Placental pericyte (primary cell): ENCODE measurements at places on chromosomes 16 and 17. TPM values are rescaled to one million over a fixed set of nuclear protein-coding genes. Genes with fewer than 3 reads are reported as not detected.

XYLT1 gene
- 13.1 and 64.1 TPM in 2 replicates for total RNA-seq

MT4 gene
- total RNA-seq: not detected in 2 replicates

CRYBA1 gene
- not detected in 2 replicates for total RNA-seq

CRHR1 gene
- total RNA-seq: not detected in 2 replicates

PHF12 gene
- 43.8 and 44.6 TPM in 2 replicates for total RNA-seq

GNAO1 gene
- total RNA-seq: 0.22 and 0.29 TPM in 2 replicates

RABEP2 gene
- total RNA-seq: 36.5 and 51.4 TPM in 2 replicates

NOB1 gene
- total RNA-seq: 23.2 and 48.6 TPM in 2 replicates

TMEM106A gene
- total RNA-seq: 9.8 and 11.7 TPM in 2 replicates

NECAB2 gene
- not detected in 2 replicates for total RNA-seq

ADGRG3 gene
- total RNA-seq: not detected in 2 replicates

CTF1 gene
- total RNA-seq: 2.0 and 4.4 TPM in 2 replicates

CD19 gene
- total RNA-seq: not detected in 2 replicates

ZACN gene
- total RNA-seq: not detected in 2 replicates

TBKBP1 gene
- 9.3 and 12.9 TPM in 2 replicates for total RNA-seq

ERN2 gene
- not detected in 2 replicates for total RNA-seq

HOXB7 gene
- total RNA-seq: 0.66 and 1.1 TPM in 2 replicates

KRTAP1-4 gene
- total RNA-seq: not detected in 2 replicates

CCL4L2 gene
- total RNA-seq: not detected in 2 replicates

BICDL2 gene
- under 0.01 TPM in 1 of 2 replicates, not detected in the other for total RNA-seq

ASIC2 gene
- total RNA-seq: under 0.01 TPM in 1 of 2 replicates, not detected in the other

ADGRG1 gene
- 0.88 and 1.4 TPM in 2 replicates for total RNA-seq

SSTR5 gene
- not detected in 2 replicates for total RNA-seq

TMEM98 gene
- 98.1 and 196 TPM in 2 replicates for total RNA-seq

SLC16A11 gene
- total RNA-seq: 1.1 TPM in 1 of 2 replicates, not detected in the other

CDRT15 gene
- not detected in 2 replicates for total RNA-seq

MFSD11 gene
- total RNA-seq: 28.9 and 56.1 TPM in 2 replicates

HIGD1B gene
- total RNA-seq: not detected in 2 replicates

IGFALS gene
- under 0.01 TPM in 2 replicates for total RNA-seq
